ENCODE measurements at places on chromosomes 7 and 10.

GRCh38 chr7:46513447-46513848, 592.4 kb upstream of the IGFBP3 start:
- no peak for DNase-seq

DNA sequence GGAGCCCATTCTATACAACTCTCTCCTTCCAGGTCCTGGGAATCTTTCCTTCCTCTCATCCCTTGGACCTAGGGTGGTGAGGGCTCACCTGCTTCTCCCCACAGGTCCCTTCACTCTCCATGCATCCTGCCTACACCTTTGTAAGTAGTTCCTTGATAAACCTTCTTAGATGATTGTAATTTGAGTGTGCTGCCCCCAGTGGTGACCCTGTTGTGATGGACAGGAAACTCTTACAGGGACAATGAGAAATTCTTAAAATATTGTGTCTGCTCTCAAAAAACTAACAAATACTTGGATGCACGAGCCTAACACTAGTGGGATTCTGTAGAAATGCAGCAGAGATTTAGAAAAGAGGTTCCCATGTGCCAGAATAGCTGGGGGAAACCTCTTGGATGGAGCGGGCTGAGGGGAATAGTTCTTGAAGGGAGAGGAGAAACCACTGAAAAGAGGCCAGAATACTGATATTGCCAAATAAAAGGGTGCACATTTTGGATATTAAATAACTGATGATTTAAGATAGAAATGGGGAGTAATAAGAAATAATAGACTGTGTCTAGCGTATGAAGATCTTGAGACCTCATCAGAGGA, 6.7 kb upstream of the PAXIP1 start:
- no peak for DNase-seq

DNA sequence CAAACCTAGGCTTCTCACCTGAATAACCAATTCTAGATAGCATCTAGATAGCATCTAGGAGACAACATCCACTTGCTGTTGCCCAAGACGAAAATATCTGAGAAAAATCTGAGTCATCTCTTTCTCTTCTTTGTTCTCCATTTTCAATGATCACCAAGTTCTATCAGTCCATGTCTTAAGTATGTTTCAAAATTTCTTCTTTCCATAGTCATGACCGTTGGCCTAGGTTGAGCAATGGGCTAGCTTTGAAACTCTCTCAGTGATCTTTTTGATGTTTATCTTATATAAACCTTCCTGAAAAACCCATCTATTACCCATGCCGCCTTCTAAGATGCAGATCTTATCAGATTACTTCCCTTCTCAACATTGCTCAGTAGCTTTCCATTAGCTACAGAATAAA, 23.4 kb upstream of the CASD1 start:
- DNase-seq: no peak

GRCh38 chr7:128233471-128233870, 7.6 kb upstream of the LEP start:
- DNase-seq: no peak

- DNase-seq: no peak
Measured at GRCh38 chr7:131692131-131692960, 135.9 kb upstream of the PODXL start.

- no peak for DNase-seq
Measured at GRCh38 chr10:61063901-61064300, 119.9 kb upstream of the RHOBTB1 start.

DNA sequence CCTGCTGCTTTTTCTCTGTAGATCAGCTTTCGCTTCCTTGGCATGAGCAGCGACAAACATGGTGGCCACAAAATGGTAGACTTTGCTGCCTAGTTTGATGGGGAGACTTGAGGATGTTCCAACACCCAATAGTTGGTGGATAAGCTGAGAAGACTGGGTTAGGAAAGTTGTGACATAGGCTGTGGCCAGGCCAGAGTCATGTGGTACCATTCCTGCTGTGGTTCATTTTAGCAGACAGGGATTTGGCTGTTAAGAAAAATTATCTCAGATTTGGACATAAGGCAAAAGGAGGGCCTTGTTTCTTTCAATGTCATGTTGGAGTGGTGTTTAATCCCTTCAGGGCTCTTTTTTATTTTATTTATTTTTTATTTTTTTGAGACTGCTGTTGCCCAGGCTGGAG, 26.6 kb upstream of the FAM180A start:
- no peak for DNase-seq

GRCh38 chr7:157800281-157800680, 463.5 kb downstream of the DNAJB6 start:
- DNase-seq: no peak

GRCh38 chr7:40733578-40733977, 598.8 kb downstream of the SUGCT start:
- no peak for DNase-seq

GRCh38 chr10:7311218-7311849, 99.5 kb downstream of the SFMBT2 start:
- no peak for DNase-seq

- no peak for DNase-seq
Measured at GRCh38 chr7:128874140-128875031, 11.7 kb downstream of the ATP6V1F start.

GRCh38 chr10:14382022-14382421, 51.3 kb upstream of the FRMD4A start:
- DNase-seq: peak; percentile 36

DNA sequence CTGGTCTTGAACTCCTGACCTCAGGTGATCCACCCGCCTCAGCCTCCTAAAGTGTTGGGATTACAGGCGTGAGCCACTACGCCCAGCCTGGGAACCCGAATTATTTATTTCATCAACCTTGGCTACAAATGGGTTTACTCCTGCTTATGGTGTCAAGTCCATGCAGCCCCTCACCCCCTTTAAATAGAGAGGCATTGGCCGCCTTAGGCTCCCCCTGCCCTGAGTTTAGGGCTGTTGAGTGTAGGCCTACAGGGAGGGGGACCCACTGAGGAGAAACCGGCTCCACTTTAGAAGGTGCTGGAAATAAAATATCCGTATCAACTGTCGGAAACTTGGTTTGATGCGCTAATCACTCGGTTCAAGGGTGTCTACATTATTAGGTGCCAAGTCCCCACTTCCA, 8.7 kb upstream of the SP8 start:
- no peak for DNase-seq

DNA sequence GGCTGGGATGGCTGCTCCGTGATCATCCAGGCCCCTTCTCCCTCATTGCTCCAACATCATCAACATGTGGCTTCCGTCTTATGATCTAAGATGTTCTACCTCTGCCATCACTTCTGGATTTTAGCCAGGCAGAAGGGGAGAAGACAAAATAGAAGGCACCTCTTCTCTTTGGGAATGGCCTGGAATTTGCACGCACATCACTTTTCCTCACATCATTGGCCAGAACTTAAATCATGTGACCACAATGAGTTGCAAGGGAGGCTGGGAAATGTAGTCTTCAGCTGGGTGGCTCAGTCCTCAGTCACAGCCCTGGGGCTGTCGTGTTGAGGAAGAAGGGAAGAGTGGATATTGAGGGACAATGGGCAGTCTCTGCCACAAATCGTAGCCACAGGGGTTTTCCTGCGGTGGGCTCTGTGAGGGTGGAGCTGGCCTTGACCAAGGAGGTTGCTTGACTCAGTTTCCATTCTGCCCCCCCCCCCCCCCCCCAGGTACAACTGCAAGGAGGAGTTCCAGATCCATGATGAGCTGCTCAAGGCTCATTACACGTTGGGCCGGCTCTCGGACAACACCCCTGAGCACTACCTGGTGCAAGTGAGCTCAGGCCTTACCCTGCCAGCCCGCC, 50.3 kb downstream of the PALD1 start:
- no peak for DNase-seq

DNA sequence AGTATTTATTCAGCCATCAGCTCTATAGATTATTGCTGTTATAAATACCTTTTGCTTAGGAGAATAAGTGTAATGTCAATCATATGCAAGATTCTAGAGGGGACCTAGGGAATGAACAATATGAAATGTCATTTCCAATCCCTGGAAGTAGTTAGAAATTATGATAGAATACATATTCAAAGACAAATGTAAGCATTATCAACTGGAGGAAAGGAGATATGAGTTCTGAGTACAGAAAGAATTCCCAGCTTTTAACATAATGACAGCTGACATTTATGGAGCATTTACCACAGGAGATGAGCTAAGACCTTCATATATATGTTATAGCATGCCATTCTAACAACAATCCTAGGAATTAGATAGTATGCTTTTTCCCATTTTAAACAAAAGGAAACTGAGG, 86.2 kb downstream of the FAM13C start:
- DNase-seq: no peak

- DNase-seq: no peak
Measured at GRCh38 chr7:64558323-64558705, 4.6 kb downstream of the ZNF680 start.

DNA sequence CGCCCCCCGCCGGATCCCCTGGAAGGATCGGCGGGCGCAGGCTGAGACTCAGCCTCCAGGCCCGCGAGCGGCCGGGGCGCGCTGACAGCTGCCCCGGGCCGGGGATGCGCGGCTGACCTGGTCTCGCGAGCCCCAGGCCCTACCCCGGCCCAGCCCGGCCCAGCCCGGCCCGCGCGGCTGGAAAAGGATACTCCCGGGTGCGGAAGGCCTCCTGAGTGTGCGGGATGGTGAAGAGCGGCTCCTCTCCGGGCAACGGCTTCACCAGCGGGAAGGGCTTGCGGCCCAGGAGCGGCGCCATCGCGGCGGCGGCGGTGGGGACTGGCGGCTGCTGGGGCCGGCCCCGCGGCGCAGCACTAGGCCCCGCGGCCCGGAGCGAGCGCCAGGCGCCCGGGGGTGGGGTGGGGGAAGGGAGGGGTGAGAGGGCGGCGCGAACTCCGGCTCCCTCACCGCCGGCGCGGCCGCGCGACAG, 423 bp downstream of the BAZ1B start:
- peak; percentile 39 for DNase-seq

- no peak for DNase-seq
Measured at GRCh38 chr7:4185721-4186512, 496.2 kb upstream of the FOXK1 start.

DNA sequence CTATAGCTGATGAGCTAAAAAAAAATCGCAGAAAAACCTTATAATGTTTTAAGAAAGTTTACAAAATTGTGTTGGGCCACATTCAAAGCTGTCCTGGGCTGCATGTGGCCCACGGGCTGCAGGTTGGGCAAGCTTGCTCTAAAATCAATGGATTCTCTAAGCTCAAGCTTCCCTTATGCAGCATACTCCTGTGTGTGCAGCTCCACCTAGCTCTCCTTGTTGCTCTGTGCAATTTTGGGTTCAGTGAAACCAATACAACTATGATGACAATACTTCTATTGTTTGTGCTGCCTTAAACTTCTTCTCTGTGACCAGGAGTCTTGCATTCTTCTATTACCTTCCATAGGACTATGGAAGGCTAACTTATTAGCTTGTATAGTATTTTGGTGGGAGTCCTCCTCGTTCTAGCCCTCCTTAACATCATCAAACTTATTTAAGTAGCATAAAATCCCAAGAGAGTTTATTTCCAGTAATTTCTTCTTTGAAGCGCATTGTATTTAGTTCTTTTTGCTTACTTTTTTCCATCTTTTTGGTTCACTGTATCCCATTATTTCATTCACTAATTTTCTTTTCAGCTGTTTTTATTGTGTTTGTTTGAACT, 170.9 kb upstream of the SMIM30 start:
- no peak for DNase-seq

DNA sequence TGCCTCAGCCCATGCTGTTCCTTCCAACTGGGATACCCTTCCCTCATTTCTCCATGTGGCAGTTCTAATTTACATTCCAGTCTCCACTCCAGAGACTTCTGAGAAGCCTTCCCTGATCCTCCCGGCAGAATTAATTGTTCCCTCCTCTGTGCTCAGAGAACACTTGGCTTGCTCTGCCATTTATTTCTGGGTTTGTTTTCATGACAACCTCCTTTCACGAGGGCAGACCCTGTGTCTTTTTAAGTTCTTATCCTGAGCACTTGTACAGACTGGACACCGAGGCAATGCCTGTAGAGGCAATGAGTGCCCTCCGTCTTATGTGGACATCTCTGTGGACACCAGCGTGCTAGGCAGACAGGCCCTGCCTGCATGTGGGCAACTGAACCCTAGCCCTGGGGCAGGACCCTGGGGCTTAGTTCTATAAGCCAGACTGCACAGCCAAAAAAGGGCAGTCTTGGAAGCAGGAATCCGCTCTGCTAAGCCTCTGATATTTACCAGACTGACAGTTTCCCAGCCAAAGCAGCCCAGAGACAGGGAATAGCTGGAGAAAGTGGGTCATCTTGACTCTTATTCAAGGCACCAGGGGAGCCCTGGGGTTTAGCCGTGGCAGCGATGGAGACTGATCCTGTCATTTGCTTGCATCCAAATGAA, 474.0 kb downstream of the RPS24 start:
- DNase-seq: no peak

GRCh38 chr10:59315465-59315864, 46.9 kb downstream of the FAM13C start:
- DNase-seq: no peak

DNA sequence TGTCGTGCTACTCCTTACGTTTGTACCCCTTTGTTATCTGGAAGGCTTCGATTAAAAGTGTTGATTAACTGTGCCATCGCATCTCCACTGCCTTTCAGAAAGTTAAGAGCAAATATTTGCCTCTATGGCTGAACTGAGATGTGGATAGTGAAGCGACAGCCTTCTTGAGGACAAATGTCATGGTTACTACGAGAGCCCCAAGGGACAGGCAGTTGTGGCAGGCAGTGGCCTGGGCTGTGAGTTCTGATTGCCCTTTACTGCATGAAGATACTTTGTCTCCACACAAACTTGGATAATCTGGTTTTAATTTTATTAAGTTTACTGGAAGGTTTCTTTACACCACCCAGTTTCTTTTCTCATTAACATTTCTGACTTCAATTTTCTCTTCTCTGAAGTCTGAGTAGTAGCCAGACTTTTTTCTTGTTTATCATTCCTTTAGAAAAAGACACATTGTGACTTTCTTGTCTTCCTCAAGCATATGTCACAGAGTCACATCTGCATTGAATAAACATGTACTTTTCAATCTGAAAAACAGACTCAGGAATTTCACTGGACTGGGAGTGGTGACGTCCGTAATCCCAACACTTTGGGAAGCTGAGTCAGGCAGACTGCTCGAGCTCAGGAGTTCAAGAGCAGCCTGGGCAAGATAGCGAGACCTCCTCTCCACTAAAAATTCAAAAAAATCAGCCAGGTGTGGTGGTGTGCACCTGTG, 1.5 kb downstream of the TAS2R41 start:
- DNase-seq: no peak

GRCh38 chr10:13815756-13816155, 229.0 kb downstream of the PRPF18 start:
- DNase-seq: no peak

DNA sequence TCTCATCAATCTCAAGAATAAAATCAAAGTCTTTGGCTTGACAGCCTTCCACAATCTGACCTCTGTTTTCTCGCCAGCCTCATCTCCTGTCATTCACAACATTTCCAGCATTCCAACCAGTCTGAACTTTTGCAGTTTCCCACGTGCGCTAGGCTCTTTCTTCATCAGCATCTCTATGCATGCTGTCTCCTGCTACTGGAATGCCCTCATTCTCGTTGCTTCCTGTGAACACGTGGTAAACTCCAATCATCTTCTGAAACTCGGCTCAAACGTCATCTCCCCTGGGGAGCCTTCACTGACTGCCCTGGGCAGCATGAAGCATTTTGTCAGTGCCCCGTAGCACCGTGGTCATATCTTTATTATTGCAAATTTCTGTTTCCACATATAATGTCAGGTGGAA, 12.2 kb upstream of the RSBN1L start:
- no peak for DNase-seq

- no peak for DNase-seq
Measured at GRCh38 chr7:30476459-30477145, 2.0 kb downstream of the NOD1 start.

GRCh38 chr7:81684514-81685269, 85.2 kb downstream of the HGF start:
- no peak for DNase-seq

Measured in stimulated activated CD4-positive, alpha-beta T cell treated with anti-CD3 and anti-CD28 coated beads, Interleukin-1b, Interleukin-23, amount 100 ng/mL, for 24 hours (primary cell).